Suppressor macrophage (primary cell): ENCODE measurements at places on chromosomes 3 and 15.

DNA sequence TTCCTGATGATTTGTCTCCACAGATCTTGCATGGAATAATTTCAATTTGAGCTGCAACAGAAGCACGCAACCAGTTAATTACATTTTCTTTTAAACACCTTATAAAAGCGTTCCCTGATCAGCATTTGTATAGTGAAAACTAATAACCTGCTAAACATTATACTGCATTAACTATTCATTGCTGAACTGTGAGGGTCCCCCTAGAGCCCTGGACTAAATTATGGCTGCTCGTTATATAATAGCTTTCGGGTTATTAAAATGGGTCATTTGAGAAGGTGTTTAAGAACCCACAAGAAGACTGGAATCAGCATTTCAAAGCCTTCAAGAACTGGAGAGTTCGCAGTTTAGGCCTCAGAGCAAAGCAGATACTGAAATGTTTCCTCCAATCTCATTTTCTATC lies 52.9 kb upstream of the ICE2 start:
- DNase-seq: no peak

- DNase-seq: peak; percentile 91
Measured at GRCh38 chr15:40266828-40267304, 16.0 kb downstream of the ANKRD63 start.

DNA sequence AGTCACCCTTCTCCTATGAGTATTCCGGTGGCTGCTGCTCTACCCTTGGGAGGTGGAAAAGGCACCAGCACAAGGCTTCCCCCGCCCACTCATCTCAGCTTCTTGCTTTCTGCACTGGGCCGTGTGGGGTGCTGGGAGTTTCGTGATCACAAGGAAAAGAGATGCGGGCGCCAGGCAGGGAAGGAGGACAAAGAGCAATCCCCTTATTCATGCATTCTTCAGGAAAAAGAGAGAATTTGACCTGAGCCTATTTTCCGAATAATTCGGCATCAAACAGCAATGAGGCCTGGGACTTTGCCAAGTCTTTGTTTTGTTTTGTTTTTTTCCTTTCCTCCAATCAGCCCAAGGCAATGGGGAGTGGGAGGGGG lies 102.2 kb upstream of the LPP start:
- DNase-seq: no peak

DNA sequence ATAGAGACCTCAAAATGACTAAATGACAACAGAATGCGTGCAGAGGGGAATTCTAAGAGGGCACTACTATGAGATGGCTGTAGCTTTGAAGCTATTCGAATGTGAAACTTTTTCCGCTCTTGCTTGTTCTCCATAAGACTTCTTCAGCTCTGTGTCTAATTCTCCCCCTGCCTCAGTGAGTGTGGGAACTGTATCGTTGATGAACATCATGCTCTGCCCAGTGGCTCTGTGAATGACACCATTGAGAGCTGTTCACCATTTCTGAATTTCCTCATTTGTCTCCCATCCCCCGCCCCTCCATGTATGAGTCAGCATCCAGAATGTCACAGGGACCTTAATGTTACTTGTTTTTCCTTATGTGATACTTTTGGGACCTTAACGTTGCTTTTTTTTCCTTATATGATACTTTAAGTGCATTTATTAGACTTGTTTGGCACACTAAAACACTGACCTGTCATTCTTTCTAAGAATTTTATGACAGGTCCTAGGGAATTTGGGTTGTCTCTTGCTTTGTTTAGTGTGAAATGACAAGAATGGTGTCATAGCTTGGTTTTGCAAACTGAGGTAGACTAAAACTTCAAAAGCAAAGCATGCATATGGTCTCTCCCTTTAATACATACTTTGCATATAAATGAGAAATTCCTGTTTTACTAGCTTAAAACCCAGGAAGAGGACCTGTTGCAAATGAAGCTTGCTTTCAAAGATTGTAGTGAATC lies 99.6 kb downstream of the FNDC3B start:
- DNase-seq: peak; percentile 90

DNA sequence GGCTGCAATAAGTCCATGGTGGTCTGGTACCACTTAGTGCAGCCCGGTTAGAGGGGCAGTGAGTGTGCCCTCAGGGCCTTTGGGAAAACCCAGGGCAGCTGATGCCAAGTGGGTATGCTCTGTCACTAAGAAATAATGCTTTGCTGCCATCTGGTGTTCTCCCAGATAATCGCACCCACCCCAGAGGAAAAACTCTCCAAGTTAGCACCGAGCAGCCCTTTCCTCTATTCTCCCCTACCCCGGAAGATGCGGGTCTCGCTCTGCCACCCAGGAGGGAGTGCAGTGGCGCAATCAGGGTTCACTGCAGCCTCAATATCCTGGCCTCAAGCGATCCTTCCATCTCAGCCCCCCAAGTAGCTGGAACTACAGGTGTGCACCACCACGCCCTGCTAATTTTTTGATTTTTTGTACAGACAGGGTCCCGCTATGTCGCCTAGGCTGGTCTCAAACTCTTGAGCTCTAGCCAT lies 21.3 kb upstream of the DAPK2 start:
- DNase-seq: peak; percentile 83

- DNase-seq: no peak
Measured at GRCh38 chr3:56369914-56370313, 98.4 kb downstream of the ERC2 start.

GRCh38 chr15:99943466-99943865 lies 210.2 kb upstream of the LYSMD4 start:
- no peak for DNase-seq

DNA sequence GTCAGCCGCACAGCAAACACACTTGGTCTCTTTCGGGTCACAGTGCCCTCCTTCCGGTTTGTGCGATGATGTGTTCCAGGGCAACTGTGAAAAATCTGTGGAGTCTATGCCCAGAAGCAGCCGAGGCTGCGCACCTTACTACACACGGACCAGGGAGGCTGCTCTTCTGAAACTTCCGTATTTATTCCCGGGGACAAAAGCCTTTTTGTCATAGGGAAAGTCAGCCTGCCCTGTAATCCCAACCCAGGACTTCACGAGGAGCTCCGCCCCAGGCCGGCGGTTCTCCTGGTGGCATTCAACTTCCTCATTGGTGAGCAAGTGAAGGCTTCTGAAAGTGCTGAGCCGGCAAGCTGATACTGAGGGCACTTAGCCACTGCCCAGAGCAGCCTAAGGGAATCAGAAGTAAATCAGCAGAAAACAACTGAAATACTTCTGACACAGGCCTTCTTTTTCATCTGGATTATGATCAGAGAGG lies 126.5 kb downstream of the FMN1 start:
- peak; percentile 93 for DNase-seq

DNA sequence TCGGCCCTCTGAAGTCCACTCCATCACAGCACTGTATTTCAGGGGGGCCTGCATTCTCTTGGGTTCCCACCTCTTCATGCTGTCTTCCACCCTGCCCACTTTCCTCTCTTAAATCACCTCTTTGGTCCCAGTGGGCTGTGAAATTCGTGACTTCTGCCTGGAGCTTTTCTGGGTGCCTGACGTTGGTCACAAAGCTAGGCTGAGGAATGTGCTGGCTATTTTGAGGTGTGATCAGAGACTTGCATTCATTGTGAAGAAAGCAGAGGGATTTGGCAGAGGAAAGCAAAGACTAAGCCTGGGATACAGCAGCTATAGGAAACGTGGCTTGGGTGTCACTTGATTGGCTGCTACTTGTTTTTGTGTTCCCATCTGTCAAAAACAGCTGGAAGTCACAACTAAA lies 202.5 kb downstream of the SATB1 start:
- no peak for DNase-seq

DNA sequence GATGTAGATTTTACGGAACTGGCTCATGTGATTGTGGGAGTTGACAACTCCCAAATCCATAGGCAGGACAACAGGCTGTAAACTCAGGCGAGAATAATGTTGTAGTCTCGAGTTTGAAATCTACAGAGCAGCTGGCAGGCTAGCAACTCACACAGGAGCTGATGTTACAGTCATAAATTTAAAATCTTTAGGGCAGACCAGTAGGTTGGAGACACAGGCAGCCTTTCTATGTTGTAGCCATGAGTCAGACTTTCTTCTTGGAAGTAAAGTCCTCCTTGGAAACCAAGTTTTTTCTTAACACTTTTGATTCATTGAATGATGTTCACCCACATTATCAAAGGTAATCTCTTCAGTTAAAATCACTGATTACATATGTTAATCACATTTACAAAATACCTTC lies 89.1 kb upstream of the ALCAM start:
- no peak for DNase-seq

DNA sequence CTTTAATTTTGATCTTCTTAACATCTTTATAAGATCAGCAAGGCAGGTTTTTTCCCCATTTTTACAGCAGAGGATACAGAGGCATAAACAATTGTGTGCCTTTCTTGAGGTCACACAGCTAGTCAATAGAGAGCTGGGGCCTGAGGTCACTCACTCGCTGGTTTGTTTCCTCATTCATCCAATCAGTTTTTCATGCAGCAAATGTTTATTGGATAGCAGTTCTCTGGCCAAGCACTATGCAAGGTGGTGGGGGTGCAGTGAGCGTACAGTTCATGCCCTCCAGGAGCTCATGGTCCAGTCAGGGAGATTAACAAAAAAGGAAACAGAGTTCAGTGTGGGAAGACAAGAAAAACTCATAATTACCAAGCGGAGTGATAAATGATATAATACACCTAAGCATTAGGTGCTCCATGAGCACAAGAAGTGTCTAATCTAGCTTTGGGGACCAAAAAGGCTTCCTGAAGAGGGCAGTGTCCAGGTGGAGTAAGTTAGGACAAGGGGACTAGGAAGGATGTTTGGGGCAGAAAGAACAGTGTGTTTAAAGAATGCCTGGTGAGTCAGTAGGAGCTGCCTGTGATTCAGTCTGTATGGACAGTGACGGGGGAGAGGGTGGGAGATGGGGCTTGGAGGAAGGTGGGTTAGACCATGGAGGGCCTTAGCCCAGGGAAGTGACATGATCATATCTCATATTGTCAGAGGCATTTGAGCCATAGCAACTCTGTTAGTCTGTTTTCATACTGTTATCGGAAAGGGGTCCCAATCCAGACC lies 29.3 kb downstream of the MAP2K5 start:
- no peak for DNase-seq

DNA sequence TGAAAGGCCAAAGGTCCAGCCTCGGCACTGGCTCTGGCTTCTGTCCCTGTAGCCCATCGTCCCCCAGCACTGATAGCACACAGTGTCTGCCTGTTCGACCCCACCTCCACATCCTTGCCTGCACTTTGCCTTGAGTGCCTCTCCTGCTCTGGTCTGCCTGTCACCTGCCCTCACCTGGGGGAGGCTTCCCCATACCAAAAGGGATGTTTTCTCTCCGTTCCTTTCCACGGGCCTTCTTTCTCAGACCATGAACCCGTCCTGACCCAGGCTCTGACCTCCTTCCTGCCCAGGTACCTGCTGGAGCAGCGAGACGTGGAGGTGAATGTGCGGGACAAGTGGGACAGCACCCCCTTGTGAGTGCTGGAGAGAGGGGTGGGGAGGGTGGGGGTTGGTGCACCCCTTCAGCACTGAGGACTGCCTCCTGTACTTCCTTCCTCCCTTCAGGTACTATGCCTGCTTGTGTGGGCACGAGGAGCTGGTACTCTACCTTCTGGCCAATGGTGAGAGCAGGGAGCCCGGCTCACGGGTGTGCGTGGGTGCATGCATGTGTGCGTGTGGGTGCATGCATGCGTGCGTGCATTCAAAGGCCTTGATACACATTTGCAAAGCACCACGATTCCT lies 1.5 kb downstream of the ABTB1 start:
- no peak for DNase-seq

- no peak for DNase-seq
Measured at GRCh38 chr15:68769702-68770101, 51.0 kb downstream of the ANP32A start.

DNA sequence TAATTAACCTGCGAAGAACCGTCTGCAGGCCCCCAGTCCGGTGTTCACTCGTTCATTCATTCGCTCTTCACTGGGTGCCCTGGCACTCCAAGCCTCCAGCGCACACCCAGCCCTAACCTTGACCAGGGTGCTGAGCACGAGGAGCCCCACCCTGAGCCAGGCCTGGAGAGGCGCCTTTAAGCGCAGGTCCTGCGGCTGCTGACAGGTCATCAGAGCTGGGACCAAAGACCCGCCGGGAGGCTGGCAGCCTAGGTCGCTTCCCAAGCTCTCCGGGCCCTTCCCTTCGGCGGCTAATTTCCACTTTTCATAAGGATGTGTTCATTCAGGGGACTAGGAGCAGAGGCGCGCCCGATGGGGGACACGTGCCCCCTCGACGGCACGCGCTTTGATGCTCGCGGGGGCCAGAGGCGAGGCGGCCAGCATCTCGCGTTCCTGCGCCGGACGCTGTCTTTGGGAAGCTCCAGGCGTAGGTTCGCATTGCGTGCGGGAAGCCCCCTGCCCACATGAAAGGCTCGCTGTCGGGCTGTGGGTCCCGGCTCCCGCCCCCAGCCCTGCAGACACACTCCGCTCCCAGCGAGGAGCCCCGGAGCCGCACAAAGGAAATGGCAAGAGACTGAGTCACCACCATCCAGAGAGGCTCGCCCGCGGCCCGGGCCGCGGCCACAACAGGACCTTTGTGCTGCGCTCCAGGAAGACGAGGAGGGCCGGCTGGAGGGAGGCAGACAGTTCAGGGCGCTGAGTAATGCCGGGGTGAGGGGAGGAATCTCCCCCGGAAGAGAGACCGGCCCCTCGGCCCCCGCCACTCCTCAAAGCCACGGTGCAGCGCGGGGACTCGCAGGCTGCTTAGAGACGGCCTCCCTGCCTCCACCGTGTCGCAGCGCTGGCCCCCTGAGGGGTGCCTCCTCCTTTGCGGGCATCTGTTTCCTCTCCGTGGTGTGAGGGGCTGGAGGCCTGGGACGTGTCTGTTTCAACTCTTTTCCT lies 266.4 kb upstream of the HES1 start:
- DNase-seq: peak; percentile 68

DNA sequence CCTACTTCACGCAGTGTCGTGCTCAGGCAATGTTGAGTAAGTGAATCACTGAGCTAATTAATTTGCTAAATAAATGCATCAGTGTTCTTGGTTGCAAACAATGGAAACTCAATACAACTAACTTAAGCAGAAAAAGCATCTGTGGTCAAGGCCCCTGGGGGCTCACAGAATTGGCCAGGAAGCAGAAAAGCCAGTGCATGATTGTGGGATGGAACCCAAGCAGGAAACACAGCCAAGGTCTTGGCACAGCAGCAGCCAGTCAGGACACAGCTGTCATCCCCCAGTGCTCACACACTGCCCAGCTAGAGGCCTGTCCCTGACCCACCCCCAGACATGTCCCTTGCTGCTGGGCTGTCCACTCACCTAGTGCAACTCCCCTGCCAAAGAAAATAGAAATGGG lies 85.9 kb downstream of the AQP9 start:
- DNase-seq: no peak

- no peak for DNase-seq
Measured at GRCh38 chr3:57586778-57587177, 10.4 kb downstream of the ARF4 start.

- DNase-seq: no peak
Measured at GRCh38 chr3:179056326-179056725, 15.3 kb downstream of the ZMAT3 start.

DNA sequence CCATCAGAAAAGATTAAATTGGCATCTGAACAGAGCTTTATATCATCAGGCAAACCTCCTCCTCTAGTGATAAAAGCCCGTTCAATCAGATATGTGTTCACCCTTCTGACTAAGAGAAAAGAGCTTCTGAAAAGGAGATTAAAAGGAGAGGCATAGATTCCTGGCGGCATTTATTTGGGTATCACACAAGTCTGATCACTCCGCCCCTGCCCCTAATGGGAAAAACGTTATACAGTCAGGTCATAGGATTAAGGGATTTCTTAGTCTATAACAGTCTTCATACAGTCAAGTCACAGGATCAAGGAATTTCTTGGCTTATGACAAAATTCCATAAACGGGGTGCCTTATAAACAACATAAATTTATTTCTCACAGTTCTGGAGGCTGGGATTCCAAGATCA lies 295.4 kb upstream of the SATB1 start:
- no peak for DNase-seq
